Hepatocyte (in vitro differentiated cells): ENCODE measurements at places on chromosomes 11 and 22. TPM values are rescaled to one million over a fixed set of nuclear protein-coding genes. Genes with fewer than 3 reads are reported as not detected.
A peak's percentile ranks its signal among the peaks of the same experiment; 100 is the strongest.

AGBL2 gene
- 2.0 and 5.8 TPM in 2 replicates for polyA plus RNA-seq

DNA sequence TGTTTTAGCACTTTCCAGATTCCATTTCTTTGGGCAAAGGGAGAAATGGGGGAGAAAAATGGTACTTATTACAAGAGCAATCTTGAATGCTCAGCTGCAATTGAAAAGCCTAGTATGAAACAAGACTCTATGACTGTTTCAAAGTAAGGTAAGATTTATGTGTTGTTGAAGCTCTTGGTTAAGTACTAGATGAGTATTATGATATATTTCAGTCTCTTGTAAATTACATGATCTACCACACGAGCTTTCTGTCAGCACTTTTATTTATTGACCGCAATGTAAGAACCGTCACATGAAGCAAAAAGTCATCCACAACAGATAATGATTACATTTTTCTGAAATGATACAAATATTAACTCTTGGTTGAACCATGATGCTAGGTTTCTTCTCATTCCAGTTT, 906.7 kb upstream of the CHORDC1 start:
- H3K4me3 ChIP-seq: no peak overlapping the region
- H3K27me3 ChIP-seq: no peaks in the 10 kb centered on the region
- H3K4me1 ChIP-seq: no peaks in the 10 kb centered on the region
- no peak for DNase-seq

DNA sequence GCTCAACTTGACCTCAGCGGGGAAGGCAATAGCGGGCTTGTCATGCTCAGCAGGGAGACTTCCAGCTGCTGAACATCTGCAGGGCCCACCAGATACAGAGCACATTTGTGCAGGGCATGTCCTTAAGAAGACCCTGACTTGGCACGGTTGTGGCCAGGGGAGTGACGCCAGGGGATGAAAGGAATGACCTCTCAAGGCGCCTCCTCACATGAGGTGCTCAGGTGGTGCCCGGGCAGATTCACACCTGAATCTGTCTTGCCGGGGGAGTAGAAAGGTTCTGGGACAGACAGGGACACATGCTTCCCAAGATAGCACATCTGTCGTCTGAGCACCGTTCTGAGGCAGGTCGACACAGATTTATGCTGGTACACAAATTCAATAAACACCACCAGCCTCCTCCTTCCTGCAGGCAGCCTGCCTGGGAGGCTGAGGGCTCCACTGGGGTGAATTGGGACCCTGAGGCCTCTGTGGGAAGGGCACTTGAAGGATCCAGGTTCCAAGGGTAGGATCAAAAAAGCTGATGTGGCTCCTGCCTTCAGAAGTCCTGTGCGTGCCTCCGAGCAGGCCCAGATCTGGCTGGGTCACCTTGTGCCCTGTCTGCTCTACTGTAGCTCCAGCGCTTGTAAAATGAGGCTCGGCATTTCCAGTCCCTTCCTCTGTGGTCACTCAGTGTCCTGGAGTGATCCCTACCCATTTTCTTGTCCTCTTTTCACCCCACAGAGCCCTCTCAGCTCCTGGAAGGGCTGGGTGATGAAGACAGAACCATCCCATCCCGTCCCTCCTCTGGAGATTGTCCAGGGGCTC, 49.6 kb upstream of the NECTIN1 start:
- H3K27ac ChIP-seq: no peak overlapping the region
- no peak overlapping the region for H3K4me3 ChIP-seq
- no peaks in the 10 kb centered on the region for H3K36me3 ChIP-seq
- DNase-seq: no peak

GRCh38 chr11:19561011-19561410, 151.6 kb upstream of the NAV2 start:
- no peaks in the 10 kb centered on the region for H3K4me1 ChIP-seq
- no peak for DNase-seq
- no peak overlapping the region for H3K4me3 ChIP-seq
- H3K27me3 ChIP-seq: no peaks in the 10 kb centered on the region

SCGB1C1 gene
- not detected in 2 replicates for polyA plus RNA-seq

GRCh38 chr11:6468712-6469495, 4.8 kb downstream of the TRIM3 start:
- H3K27ac ChIP-seq: peak overlapping the region; percentile 75
- H3K27me3 ChIP-seq: no peaks in the 10 kb centered on the region
- H3K36me3 ChIP-seq: no peaks in the 10 kb centered on the region
- H3K4me3 ChIP-seq: no peak overlapping the region

DNA sequence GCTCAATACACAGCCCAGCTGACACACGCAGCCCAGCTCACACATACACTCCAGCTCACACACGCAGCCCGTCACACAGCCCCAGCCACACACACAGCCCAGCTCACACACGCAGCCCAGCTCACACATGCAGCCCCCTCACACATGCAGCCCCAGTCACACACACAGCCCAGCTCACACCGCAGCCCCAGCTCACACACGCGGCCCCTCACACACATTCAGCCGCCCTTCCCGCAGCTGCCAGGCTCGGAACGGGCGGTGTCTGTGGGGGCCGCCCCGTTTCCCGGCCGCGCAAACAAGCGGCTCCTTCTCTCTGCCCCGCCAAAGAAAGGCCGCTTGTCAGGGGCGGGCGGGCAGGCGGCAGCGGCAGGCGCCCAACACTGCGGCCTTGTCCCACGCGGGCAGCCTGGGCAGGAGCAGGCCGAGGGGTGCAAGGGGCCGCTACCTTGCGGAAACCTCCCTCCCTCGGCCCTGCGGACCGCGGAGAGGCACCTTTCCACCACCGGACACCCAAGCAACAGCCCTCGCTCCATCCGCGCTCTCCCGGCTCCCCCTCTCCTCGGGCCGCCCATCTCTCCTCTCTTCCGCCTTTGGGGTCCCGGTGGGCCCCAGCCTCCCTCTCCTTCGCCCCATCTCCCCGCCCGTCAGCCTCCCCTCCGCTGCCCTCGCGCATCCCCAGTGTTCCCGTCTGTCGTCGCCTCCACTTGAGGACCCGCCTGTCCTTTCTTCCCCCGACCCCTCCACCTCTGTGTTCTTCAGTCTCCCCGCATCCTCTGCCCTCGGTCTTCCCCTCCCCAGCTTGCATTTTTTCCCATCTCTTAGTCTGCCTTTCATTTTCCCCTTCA, 2.2 kb downstream of the PHLDB1 start:
- H3K4me3 ChIP-seq: no peak overlapping the region
- peaks cover 68% of the 10 kb centered on the region for H3K4me1 ChIP-seq
- H3K27ac ChIP-seq: no peak overlapping the region
- DNase-seq: no peak
- H3K36me3 ChIP-seq: no peaks in the 10 kb centered on the region

DNA sequence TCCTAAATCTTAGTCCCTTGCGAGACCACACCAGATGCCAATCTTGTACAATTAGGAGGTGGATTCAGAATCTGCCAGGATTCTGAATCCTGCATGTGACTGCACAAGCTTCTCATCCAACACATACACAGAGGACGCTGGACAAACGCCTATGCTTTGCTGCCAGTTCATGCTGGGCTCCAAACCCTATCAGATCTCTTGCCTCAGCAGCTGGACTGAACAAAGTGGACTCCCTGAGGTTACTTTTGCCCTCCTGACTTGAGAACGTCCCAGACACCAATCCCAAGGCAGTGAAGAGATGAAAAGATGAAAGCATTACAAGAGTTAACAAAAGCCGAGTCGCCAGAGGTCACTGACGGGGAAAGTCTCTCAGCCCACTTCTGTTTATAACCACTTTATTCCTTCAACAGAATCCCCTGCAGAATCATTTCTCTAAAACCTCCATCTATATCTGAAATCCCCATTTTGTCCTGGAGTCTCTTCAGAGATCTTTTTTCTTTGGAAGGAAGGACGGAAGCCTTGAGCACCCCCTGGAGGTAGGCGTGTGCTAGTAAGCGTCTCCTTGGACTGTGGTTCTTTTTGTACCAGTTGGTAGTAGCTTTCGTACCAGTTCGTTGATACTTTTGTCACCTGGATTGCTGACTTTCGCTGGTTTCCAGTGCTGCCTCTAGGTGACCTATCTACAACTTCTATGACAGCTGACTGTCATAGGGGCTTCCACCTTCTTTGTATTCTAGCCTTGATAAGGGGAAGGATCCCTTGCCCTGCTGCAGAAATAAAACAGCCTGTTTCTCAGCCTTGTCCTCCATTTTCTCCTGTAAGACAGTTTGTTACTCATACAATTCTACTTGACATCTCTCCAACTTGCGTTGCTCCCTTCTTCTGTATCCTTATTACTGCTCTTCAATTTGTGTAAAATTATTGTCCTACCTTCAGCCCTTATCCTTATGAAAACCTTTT, 26.1 kb upstream of the EED start:
- H3K4me1 ChIP-seq: no peaks in the 10 kb centered on the region
- peak; percentile 83 for DNase-seq
- H3K27ac ChIP-seq: no peak overlapping the region

- H3K27ac ChIP-seq: no peak overlapping the region
- H3K27me3 ChIP-seq: no peaks in the 10 kb centered on the region
- DNase-seq: no peak
These were observed 35.6 kb upstream of the PPARA start for GRCh38 chr22:46114518-46115387.

B3GAT1 gene
- 0.40 TPM in 1 of 2 replicates, not detected in the other for polyA plus RNA-seq

DNA sequence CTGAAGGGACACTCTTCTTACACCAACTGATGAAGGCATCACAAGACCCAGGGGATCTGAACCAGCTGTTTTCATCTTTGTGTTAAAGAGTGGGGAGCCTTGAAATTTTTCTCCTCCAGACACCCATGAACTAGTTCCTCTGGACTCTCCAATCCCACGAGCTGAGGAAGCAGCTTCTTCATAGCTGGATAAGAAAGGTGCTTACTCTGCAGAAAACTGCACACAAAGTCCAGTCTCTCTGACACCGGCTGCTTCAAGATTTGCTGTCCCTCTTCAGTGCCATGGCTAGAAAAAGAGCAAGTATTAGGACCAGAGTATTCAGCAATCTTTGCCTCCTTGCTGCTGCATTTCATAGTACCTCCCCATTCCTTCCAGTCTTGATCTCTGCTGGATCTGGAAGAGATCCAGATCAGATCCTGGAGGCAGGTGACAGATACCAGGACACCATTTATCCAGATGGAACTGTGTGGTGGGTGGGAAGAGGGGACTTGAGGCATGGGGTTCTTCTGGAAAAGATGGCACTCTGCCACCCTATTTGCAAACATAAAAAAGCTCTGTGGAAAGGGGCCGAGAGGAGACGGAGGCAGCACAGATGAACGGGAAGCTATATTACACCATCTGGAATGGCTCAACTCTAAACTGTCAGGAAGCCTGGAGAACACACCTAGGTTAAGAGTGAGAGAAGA, 25.5 kb downstream of the IL18BP start:
- DNase-seq: no peak
- peaks cover 7% of the 10 kb centered on the region for H3K36me3 ChIP-seq
- no peak overlapping the region for H3K27ac ChIP-seq
- H3K27me3 ChIP-seq: no peaks in the 10 kb centered on the region
- H3K4me1 ChIP-seq: no peaks in the 10 kb centered on the region
- H3K4me3 ChIP-seq: no peak overlapping the region

CHID1 gene
- polyA plus RNA-seq: 152 and 155 TPM in 2 replicates

DNA sequence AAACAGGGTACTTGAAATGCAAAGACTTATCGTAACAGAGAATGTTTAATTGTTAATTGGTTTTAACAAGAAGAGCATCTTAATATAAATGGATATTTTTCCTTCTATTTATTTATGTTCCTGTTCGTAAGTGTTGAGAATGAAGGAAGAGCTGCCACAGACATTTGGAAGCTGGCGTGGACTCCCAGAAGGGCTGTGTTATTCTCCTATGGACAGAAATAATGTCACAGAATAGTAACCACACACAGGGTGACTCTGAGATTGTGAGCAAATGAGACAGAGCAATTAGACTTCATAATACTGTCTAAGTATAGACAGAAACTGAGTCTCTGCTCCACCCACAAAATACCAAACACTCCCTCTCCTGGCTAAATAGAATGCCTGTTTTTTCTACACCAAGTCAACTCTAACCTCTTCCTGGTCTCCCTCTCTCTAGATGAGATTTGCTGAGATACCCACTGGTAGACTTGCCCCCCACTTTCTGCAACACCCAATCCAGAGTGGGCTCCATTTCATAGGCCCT, 6.1 kb downstream of the APOL3 start:
- no peaks in the 10 kb centered on the region for H3K27me3 ChIP-seq
- no peak for DNase-seq
- H3K27ac ChIP-seq: peak overlapping the region; percentile 20
- H3K36me3 ChIP-seq: no peaks in the 10 kb centered on the region
- H3K4me3 ChIP-seq: no peak overlapping the region

GRCh38 chr11:12818333-12819015, 144.3 kb downstream of the TEAD1 start:
- no peak for DNase-seq
- peaks cover 33% of the 10 kb centered on the region for H3K4me1 ChIP-seq
- no peaks in the 10 kb centered on the region for H3K36me3 ChIP-seq
- H3K4me3 ChIP-seq: no peak overlapping the region
- H3K27me3 ChIP-seq: no peaks in the 10 kb centered on the region
- H3K27ac ChIP-seq: no peak overlapping the region

EMSY gene
- polyA plus RNA-seq: 8.2 and 13.6 TPM in 2 replicates

TMEM45B gene
- 71.0 and 97.2 TPM in 2 replicates for polyA plus RNA-seq

DNA sequence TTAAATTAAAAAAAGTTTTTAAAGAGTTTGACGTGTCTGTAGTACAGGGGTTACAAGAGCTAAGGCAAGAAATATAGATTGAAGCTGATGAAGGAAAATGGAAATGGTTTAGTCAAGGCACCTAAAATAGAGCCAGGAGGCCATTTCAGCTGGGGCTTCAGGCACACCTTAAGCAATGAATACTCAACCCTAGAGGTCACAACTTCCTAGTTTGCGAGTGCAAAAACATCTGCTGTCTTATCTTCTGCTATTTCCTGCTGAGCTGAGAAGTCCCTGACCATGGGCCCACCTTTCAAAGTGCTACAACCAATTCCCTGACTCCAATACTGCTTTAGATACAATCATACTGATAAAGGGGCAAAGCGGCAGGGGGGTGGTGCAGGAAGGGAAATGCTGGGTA, 87.4 kb downstream of the DLG2 start:
- H3K27ac ChIP-seq: no peak overlapping the region
- no peaks in the 10 kb centered on the region for H3K4me1 ChIP-seq
- H3K27me3 ChIP-seq: no peaks in the 10 kb centered on the region
- no peak for DNase-seq
- no peak overlapping the region for H3K4me3 ChIP-seq

OR52I2 gene
- polyA plus RNA-seq: not detected in 2 replicates

MPST gene
- polyA plus RNA-seq: 179 and 193 TPM in 2 replicates

GRCh38 chr11:16883174-16883573, 131.0 kb downstream of the PLEKHA7 start:
- no peaks in the 10 kb centered on the region for H3K27me3 ChIP-seq
- no peak overlapping the region for H3K27ac ChIP-seq
- no peak overlapping the region for H3K4me3 ChIP-seq
- no peaks in the 10 kb centered on the region for H3K4me1 ChIP-seq
- no peaks in the 10 kb centered on the region for H3K36me3 ChIP-seq
- DNase-seq: no peak

ASRGL1 gene
- polyA plus RNA-seq: 18.6 and 20.4 TPM in 2 replicates

GRCh38 chr11:62959422-62959980, 25.3 kb downstream of the SLC22A6 start:
- H3K4me1 ChIP-seq: peaks cover 12% of the 10 kb centered on the region
- no peaks in the 10 kb centered on the region for H3K36me3 ChIP-seq
- H3K4me3 ChIP-seq: no peak overlapping the region
- DNase-seq: no peak

- no peak for DNase-seq
- H3K27me3 ChIP-seq: no peaks in the 10 kb centered on the region
- no peaks in the 10 kb centered on the region for H3K36me3 ChIP-seq
- no peak overlapping the region for H3K27ac ChIP-seq
- no peaks in the 10 kb centered on the region for H3K4me1 ChIP-seq
- H3K4me3 ChIP-seq: no peak overlapping the region
These were observed 10.2 kb downstream of the SIRT3 start for GRCh38 chr11:225734-226453.

OR5B21 gene
- not detected in 2 replicates for polyA plus RNA-seq
